ENCODE measurements at places on chromosomes 7 and 10. TPM values are rescaled to one million over a fixed set of nuclear protein-coding genes. Genes with fewer than 3 reads are reported as not detected.

- DNase-seq, result no peak
- H3K4me1 ChIP-seq, result no peaks in the 10 kb centered on the region
- no peak overlapping the region for H3K4me3 ChIP-seq
These were observed 13.7 kb downstream of the AHCYL2 start for GRCh38 chr7:129238546-129238945.

GRCh38 chr7:27179503-27180430 is 5.3 kb downstream of the HOXA11 start:
- no peaks in the 10 kb centered on the region for H3K27me3 ChIP-seq
- peak; percentile 94 for DNase-seq
- peaks cover 58% of the 10 kb centered on the region for H3K4me1 ChIP-seq
- peak overlapping the region; percentile 99 for H3K27ac ChIP-seq
- H3K36me3 ChIP-seq, result no peaks in the 10 kb centered on the region
- H3K4me3 ChIP-seq, result peak overlapping the region; percentile 83

DNA sequence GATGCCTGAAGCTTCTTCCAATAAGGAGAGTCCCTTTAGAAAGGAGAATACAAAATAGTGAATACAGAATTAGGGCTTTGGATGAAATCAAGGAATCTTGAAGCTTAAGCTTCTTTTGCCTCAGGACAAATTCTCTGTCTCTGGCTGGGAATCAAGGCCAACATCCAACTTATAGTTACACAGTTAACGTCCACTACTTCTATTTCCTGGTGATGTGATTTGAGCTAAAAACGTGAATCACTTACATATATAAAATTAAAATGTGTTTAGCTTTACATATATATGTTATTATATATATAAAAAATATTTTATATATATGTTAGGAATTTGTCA is 11.4 kb upstream of the INPP5F start:
- no peaks in the 10 kb centered on the region for H3K27me3 ChIP-seq
- H3K36me3 ChIP-seq, result no peaks in the 10 kb centered on the region
- DNase-seq, result no peak
- H3K4me3 ChIP-seq, result no peak overlapping the region

DNA sequence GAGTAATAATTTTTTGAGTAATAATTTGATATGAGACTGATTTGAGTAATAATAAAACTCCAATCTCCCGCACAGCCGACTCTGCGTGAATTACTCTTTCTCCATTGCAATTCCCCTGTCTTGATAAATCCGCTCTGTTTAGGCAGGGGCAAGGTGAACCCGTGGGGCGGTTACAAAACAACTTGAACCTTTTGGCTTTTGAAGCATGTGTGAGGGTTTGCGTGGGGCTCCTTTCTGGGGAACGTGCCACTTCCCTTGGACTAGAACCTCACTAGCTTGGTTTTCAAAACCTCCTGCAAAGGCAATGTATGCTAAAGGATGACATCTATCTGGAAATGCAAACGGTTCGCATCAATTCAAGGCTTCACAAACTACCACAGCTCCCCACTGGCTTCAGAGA is 1.5 kb downstream of the CRPPA start:
- H3K36me3 ChIP-seq, result no peaks in the 10 kb centered on the region
- peaks cover 41% of the 10 kb centered on the region for H3K4me1 ChIP-seq
- H3K4me3 ChIP-seq, result peak overlapping the region; percentile 79
- no peaks in the 10 kb centered on the region for H3K27me3 ChIP-seq
- no peak for DNase-seq

GRCh38 chr10:96371356-96371755 is 12.6 kb upstream of the OPALIN start:
- H3K4me3 ChIP-seq, result no peak overlapping the region
- no peak overlapping the region for H3K27ac ChIP-seq

GRCh38 chr10:121661451-121661851 is 63.2 kb upstream of the FGFR2 start:
- DNase-seq, result no peak
- H3K4me1 ChIP-seq, result no peaks in the 10 kb centered on the region
- no peaks in the 10 kb centered on the region for H3K27me3 ChIP-seq
- no peak overlapping the region for H3K4me3 ChIP-seq
- H3K36me3 ChIP-seq, result no peaks in the 10 kb centered on the region

DNA sequence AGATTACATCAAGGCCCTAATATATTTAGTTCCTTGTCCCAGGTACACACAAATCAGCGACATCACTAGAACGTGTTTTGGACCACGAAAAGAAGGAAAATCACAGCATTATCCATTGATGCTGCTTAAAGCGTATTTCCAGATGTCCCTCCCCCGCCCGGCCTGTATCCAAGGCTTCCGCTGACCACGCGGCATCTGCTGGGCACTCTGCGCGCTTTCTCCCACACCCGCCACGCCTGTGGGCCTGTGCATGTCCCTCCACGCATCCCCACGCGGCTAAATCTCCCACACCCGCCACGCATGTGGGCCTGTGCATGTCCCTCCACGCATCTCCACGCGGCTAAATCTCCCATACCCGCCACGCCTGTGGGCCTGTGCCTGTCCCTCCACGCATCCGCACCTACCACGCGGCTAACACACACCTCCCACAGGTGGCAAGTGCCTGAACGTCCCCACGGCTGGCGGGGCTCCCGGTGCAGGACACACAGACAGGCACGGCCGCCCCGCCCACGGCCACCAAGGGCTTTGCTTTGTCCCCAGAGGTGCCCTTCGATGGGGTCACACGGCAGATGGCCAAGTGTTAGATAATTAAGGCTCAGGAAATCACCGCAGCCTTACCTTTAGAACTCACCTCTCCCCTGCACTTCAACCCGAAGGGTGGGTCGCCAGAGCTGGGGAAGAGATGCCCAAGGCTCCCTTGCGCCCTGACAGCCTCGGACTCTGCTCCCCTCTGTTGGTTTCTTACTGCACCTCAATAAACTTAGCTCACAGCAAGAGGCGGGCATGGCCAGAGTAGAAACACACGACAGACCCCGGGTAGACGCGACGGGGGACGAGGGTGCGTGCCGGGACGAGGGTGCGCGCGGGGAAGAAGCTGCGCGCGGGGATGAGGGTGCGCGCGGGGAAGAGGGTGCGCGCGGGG is 49.5 kb downstream of the DIP2C start:
- no peaks in the 10 kb centered on the region for H3K4me1 ChIP-seq
- no peak for DNase-seq
- no peak overlapping the region for H3K27ac ChIP-seq
- no peaks in the 10 kb centered on the region for H3K36me3 ChIP-seq
- H3K27me3 ChIP-seq, result no peaks in the 10 kb centered on the region

- no peak for DNase-seq
- H3K27ac ChIP-seq, result no peak overlapping the region
- H3K4me1 ChIP-seq, result no peaks in the 10 kb centered on the region
- no peaks in the 10 kb centered on the region for H3K27me3 ChIP-seq
These were observed 645.7 kb downstream of the PHTF2 start for GRCh38 chr7:78444267-78444666.

DNA sequence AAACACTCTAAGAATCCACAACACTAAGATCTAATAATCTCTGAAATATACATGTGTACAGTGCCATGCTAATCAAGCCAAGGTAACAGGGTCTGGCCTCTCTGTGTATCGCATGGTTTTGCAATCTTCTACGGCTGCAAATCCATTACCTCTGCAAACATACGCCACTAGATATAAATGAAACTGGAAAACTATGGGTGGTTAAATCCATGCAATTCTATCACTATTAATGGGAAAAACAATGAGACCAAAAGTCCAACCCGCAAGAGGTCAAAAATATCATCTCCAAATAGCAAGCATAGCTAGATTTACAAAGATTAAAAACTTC is 23.0 kb downstream of the SGCE start:
- H3K36me3 ChIP-seq, result no peaks in the 10 kb centered on the region
- H3K27ac ChIP-seq, result no peak overlapping the region
- H3K4me3 ChIP-seq, result no peak overlapping the region
- no peak for DNase-seq
- H3K27me3 ChIP-seq, result no peaks in the 10 kb centered on the region

GRCh38 chr10:121380211-121380610 is 218.0 kb downstream of the FGFR2 start:
- no peak overlapping the region for H3K27ac ChIP-seq
- no peak overlapping the region for H3K4me3 ChIP-seq
- H3K27me3 ChIP-seq, result no peaks in the 10 kb centered on the region
- no peak for DNase-seq
- H3K4me1 ChIP-seq, result no peaks in the 10 kb centered on the region

DNA sequence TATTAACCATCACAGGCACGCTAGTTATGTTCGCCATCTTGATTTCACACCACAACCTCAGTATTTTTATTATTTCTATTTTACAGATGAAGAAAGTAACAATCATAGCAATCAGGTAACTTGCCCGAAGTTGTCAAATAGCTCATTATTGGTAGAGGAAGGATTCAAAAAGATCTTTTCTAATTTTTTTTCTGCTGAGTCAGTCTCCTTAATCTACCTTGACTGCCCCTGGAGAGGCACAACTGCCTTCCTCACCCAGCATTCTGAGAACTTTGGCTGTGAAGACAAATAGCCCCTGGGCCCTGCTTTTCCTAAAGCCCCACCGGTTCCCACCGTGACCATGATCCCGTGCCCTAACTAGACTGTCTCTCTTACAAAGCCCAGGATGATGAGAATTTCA is 99.2 kb downstream of the TRIL start:
- H3K4me1 ChIP-seq, result peaks cover 46% of the 10 kb centered on the region
- no peaks in the 10 kb centered on the region for H3K36me3 ChIP-seq
- no peak overlapping the region for H3K4me3 ChIP-seq
- no peak for DNase-seq
- H3K27me3 ChIP-seq, result no peaks in the 10 kb centered on the region

GRCh38 chr7:89357121-89357520 is 561.6 kb upstream of the TEX47 start:
- H3K4me1 ChIP-seq, result no peaks in the 10 kb centered on the region
- no peak overlapping the region for H3K27ac ChIP-seq
- no peaks in the 10 kb centered on the region for H3K27me3 ChIP-seq
- no peak overlapping the region for H3K4me3 ChIP-seq

GRCh38 chr10:110681023-110681681 is 37.0 kb downstream of the RBM20 start:
- H3K4me1 ChIP-seq, result peaks cover 2% of the 10 kb centered on the region
- no peaks in the 10 kb centered on the region for H3K36me3 ChIP-seq
- peak; percentile 30 for DNase-seq
- H3K27me3 ChIP-seq, result peaks cover 11% of the 10 kb centered on the region

DNA sequence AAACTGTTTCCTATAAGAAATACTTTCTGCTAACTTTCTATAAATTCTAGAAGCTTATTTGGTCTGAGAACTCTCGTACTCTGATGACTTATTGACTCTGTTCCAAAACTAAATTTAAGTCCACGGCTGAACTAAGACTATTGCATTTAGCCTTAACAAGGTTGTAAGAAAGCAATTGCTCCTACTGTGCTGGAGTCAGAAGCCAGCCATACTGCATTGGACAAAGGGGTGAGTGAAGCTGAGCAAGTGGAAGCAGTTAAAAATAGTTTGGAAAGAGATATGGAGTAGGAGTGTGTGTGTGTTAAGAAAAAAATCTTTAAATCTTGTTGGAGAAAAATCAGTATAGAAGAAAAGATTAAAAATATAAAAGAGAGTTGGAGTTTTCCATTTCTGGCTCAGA is 1360.1 kb upstream of the CELF2 start:
- H3K4me3 ChIP-seq, result no peak overlapping the region
- H3K27me3 ChIP-seq, result no peaks in the 10 kb centered on the region
- no peaks in the 10 kb centered on the region for H3K36me3 ChIP-seq
- H3K27ac ChIP-seq, result no peak overlapping the region
- no peaks in the 10 kb centered on the region for H3K4me1 ChIP-seq
- DNase-seq, result no peak

DNA sequence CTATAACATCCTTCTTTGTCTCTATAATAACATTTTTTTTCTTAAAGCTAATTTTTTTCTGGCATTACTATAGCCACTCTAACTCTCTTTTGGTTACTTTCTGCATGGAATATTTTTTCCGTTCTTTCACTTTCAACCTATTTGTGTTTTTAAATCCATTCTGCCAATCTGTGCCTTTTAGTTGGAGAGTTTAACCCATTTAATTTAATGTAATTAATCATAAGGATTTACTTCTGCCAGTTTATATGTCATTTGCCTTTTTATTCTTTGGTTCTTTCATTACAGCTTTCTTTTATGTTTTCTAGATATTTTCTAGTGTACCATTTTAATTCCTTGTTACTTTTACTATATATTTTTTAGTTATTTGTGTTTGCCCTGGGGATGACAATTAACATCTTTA is 78.6 kb downstream of the TMEM270 start:
- H3K27me3 ChIP-seq, result no peaks in the 10 kb centered on the region
- H3K4me3 ChIP-seq, result no peak overlapping the region
- no peak overlapping the region for H3K27ac ChIP-seq
- no peak for DNase-seq
- no peaks in the 10 kb centered on the region for H3K36me3 ChIP-seq

DNA sequence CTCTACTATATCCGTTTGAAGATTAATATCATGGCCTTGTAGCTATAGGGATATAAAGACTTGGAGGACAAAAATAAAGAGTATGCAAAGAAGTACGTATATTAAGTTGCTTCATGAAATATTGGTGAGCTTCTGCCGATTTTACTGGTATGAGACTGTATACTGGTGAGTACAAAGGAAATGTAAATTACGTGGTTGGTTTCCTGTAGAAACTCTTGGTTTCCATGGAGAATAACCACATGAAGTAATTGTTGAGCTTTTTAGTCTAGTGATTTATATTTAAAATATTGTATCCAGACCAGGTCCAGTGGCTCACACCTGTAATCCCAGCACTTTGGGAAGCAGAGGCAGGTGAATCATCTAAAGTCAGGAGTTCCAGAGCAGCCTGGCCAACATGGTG is 32.2 kb upstream of the GLI3 start:
- no peak for DNase-seq
- no peak overlapping the region for H3K4me3 ChIP-seq
- no peak overlapping the region for H3K27ac ChIP-seq
- no peaks in the 10 kb centered on the region for H3K27me3 ChIP-seq
- H3K4me1 ChIP-seq, result peaks cover 7% of the 10 kb centered on the region
- H3K36me3 ChIP-seq, result no peaks in the 10 kb centered on the region

- no peaks in the 10 kb centered on the region for H3K36me3 ChIP-seq
- H3K4me3 ChIP-seq, result no peak overlapping the region
- H3K4me1 ChIP-seq, result no peaks in the 10 kb centered on the region
These were observed 96.8 kb downstream of the TMEM26 start for GRCh38 chr10:61356354-61356753.

GRCh38 chr10:121189066-121189465 is 337.9 kb downstream of the WDR11 start:
- no peaks in the 10 kb centered on the region for H3K4me1 ChIP-seq
- H3K36me3 ChIP-seq, result no peaks in the 10 kb centered on the region
- no peak overlapping the region for H3K27ac ChIP-seq
- H3K4me3 ChIP-seq, result no peak overlapping the region
- no peak for DNase-seq

- no peaks in the 10 kb centered on the region for H3K27me3 ChIP-seq
- peaks cover 15% of the 10 kb centered on the region for H3K4me1 ChIP-seq
- peak overlapping the region; percentile 72 for H3K27ac ChIP-seq
- no peaks in the 10 kb centered on the region for H3K36me3 ChIP-seq
- peak overlapping the region; percentile 16 for H3K4me3 ChIP-seq
These were observed 175.4 kb upstream of the AKR1E2 start for GRCh38 chr10:4650582-4650981.

GRCh38 chr10:87656431-87657072 is 3.1 kb upstream of the PAPSS2 start:
- peak; percentile 69 for DNase-seq
- H3K27ac ChIP-seq, result no peak overlapping the region
- no peak overlapping the region for H3K4me3 ChIP-seq
- no peaks in the 10 kb centered on the region for H3K27me3 ChIP-seq
- no peaks in the 10 kb centered on the region for H3K36me3 ChIP-seq
- H3K4me1 ChIP-seq, result peaks cover 27% of the 10 kb centered on the region

Gene IL6
- 18.7 TPM for total RNA-seq

Gene GDF10
- total RNA-seq, result 0.22 TPM

Gene FZD8
- 25.5 TPM for total RNA-seq

Gene CRHR2
- not detected for total RNA-seq

Gene CDH23
- total RNA-seq, result not detected

Gene NPC1L1
- not detected for total RNA-seq

Gene MORN4
- 7.9 TPM for total RNA-seq

Gene CUEDC2
- total RNA-seq, result 54.1 TPM

Gene CYP3A7
- not detected for total RNA-seq

Gene TMEM26
- not detected for total RNA-seq

Gene TRIM74
- total RNA-seq, result not detected

Gene ANLN
- total RNA-seq, result 57.5 TPM

Measured in GM23248 (cell line).